Right ventricle myocardium superior (tissue), 1 donor: ENCODE measurements at places on chromosomes 2 and 18. TPM values are rescaled to one million over a fixed set of nuclear protein-coding genes. Genes with fewer than 3 reads are reported as not detected.

- peak; percentile 68 for DNase-seq
These were observed at the start of gene KCNG3 for GRCh38 chr2:42493468-42494354. Gene KCNG3, minus strand, starts transcription at chr2:42493982. Its CDS starts 481 bp downstream, at chr2:42493501.

GRCh38 chr2:203913947-203914346 is 22.6 kb upstream of the ICOS start:
- no peak for DNase-seq

DNA sequence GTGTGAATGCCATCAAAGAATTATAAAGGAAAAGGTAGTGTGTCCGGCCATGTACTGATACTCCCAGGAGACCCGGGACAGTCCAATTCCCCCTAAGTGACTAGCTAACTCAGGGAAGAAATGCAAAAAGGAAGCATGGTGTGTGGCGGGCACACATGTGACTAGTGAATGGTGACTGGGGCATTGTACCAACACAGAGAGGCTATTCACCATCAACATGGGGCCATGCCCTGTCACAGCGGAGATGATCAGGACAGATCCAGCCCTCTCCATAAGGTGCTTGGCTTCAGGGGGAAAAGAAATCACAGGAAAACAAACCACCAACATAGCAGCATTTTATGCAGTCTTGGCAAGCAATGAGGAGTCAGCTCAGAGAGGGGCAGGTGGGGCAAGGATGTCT is 34.3 kb downstream of the FAM168B start:
- DNase-seq: no peak

- DNase-seq: no peak
These were observed 93.3 kb downstream of the ACTR2 start for GRCh38 chr2:65320946-65321345.

DNA sequence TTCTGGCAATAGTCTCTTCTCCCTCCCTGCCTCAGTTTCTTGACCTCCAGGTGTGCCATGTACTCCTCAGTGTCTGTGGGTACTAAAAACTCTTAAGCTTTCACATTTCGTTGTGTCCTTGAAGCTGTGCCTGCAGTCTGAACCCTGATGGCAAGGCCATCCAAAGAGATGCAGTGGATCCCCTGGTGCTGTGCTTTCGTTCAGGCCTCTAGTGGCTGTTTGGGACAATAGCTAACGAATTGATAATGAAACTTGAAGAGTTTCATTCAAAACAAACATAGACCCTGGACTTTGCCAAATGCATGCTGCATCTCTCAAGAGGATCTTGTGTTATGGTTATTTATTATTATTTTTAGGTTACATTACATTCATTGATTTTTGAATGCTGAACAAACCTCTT is 523.1 kb upstream of the FSIP2 start:
- DNase-seq: no peak

GRCh38 chr2:71743995-71744675 is 290.8 kb downstream of the DYSF start:
- DNase-seq: no peak

DNA sequence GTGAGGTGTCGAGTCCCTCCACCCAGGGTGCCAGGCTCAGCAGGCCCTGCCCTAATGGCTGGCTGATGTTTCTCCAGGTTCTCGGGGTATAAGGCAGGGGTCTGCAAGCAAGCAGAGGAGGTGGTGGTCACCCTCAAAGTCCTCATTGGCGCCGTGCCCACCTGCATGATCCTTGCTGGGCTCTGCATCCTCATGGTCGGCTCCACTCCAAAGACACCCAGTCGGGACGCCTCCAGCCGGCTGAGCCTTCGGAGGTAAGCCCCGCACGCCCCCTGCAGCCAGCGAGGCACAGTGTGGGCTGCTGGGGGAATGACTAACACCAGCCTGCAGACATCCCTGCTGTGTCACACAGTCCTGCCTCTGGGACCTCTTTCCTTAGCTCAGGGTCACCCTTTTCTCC is 14.1 kb downstream of the MFSD2B start:
- no peak for DNase-seq

DNA sequence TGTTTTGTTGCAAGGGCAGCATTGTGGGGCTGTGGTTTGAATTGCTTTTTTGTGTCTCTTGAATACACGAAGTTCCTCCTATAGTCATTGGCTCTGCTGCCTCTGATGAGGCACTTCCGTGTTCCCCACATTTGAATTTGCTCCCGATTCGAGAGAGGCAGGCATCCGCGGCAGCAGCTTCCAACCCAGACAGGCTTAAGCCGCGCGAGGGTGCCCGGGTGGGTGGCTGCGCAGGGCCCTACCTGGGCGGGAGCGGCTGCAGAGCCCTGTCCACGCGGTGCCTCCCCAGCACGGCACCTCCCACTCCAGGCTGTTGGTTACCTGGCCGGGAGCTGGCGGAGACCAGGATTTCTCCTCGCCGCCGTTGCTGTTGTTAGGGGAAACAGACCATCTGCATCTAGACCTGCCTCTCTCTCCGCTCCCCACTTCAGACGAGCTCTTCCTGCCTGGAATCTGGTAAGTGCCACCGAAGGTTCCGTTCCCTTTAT is 151.3 kb downstream of the NEDD4L start:
- DNase-seq: no peak

- DNase-seq: no peak
These were observed 5.1 kb upstream of the PTPRM start for GRCh38 chr18:7561909-7562460.

DNA sequence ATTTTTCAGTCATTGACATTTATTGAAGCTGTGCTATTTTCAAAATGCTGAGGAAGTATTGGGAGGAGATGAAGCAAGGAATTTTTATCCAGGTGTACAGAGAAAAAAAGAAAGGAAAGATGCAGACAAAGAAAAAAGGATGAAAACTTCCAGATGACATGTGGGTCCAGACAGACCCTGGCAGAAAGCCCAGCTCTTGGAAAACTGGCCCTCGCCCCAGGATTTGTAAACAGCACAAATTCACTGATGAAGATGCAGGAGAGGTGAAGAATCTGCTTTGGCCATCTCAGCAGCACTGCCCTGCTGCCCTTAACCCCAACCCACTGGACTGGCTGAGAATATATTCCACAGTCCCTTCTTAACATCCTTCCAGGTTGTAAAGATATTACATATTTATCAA is 12.5 kb downstream of the TACR1 start:
- DNase-seq: peak; percentile 52

- no peak for DNase-seq
These were observed 443.2 kb downstream of the ARHGAP15 start for GRCh38 chr2:143572421-143572820.

DNA sequence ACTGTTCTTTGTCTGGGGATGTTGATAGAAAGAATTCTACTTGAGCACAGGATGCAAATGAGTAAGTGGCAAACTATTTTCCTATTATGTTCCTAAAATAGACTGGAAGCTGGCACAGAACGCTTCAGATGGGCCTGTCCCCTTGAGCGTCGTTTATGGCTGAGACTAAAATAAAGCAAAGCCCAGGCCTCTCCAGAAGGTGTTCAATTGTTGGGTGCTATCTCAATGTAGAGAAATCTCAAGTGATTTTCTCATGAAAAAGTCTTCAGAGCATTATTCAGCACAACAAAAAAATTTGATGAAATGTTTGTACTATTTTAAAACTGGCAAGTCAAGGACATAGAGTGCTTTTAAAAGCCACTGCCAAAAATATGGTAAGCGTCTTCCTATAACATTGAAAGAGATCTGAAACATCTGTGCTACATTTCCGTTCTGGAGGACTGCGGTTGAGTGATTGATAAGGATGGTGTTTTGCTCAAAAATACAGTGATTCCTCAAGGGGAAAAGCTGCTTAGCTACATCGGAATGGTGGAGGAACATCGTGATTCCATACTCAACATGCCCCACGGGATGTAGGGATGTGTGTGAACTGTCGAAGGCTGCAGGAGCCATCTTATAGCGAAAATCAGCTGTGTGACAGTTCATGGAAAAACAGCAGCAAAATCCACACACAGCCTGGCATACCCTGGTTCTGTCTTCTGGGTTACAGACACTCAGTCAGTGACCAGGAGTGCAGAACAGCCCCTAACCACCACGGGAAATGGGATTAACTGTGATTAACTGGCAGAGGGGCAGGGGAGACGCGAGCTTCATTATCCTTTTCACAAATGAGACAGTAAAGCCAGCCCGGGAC is 10.4 kb upstream of the LRRFIP1 start:
- no peak for DNase-seq

- DNase-seq: no peak
These were observed 109.4 kb downstream of the KCTD1 start for GRCh38 chr18:26438980-26439379.

DNA sequence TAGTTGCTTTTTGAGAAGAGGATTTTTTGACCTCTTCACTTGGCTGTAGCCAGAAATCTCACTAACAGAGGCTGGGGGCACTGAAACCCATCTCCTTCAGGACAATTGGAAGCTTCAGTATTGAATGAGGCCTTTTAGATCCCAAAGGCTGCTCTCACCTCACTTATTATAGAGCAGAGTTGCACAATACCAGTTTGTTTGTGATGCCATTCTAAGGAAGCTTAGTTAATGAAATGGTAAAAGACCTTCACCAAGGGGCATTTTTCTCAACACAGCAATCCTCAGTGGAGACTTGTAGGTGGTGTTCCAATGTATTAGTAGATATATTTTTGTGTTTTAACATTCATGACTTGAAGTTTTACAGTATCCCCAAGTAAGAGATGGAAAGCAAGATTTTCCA is 71.0 kb upstream of the RFX8 start:
- no peak for DNase-seq

- DNase-seq: no peak
These were observed 7.0 kb downstream of the ASTL start for GRCh38 chr2:96131152-96131812.

DNA sequence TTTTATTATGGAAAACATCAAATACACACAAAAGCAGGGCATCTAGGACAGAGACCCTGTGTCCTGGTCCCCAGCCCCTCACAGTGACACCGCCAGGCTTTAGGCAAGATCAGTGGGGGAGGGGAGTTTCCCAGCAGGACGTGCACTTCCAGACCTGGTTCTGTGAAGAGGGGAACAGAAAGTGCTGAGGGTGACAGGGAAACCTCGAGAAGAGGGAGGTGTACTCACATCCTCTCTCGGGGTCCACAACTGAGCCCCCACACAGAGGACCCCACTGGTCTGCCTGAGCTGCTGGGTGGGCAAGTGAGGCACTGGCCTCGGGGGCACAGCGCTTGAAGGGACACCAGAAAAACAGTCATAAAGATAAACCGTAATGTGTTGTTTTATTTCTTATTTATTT is 4.4 kb upstream of the GPR35 start:
- no peak for DNase-seq

DNA sequence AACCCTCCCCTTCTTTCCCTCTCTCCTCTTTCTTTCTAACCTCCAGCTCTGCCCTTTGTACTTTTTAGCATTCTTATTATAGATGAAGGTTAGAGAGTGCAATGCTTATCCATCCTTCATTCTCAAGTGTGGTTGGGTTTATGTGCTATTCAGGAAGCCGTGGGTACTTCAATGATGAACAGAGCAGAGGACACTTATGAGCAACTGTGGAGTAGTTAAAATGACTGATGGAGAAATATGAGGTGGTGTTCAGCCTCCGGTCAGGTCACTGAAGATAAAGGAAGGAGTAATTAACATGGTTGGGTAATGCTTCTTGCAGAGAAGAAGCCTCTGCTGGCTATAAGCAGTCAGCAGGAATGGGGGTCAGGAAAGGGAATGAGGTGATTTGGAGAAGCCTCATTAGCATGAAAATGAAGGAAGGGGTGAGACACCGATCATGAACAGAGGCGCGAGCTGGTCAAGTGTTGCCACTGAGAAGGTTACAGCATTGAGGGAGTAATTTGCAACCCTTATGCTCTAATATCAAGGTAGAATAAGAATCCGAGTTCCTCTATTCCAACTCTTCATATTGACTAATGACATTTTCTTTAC is 174.7 kb downstream of the LPIN1 start:
- DNase-seq: no peak

DNA sequence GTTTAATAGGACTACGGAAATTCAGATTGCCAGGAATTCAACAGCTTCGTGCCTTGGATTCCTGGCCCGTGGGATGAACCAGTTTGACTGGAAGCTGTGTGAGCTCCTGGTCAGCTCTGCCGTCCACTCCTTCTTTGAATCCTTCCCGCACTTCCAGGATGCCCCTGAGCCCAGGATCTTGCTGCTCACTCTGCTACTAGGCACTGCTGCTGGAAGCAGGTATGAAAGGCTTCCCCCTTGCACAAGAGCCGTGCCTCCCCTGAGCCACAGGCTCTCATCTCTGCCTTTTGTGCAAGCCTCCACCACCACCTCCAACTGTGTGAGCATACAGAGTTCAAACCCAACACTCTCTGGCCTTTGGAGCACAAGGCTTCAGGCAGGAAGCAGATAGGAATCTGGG is 34.9 kb downstream of the EN1 start:
- DNase-seq: no peak

DNA sequence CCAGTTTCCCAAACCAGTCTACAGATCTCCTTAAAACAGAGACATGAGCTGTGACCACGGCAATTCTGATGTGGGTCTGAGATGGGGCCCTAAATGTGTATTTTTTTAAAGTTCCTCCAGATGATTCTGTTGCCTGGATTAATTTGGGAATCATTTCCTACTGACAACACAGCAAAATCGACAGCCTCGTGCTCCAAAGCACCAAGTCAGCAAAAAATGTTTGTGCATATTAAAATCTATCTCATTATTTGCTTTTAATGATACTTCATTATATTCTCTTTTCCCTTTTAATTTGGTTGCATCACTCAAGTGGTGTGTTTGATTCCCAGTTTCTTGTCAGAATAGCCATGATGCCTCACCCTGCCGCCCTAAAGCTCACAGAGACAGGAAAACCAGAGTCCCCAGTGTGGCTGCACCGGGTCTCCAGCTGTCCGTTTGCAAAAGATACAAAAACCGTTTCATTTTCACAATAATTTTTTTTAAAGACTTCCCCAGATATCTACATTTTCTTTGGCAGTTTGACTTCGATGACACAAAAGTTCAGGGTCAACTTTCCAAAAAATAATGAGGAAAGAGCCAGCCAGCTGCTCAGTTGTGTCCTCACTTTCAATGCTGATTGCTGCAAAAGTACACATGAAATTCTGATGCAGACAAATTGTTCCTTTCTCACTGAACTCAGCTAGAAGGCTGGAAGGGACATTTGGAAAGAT is 443.2 kb upstream of the ID2 start:
- DNase-seq: peak; percentile 70

- DNase-seq: no peak
These were observed 121.0 kb downstream of the ANKRD44 start for GRCh38 chr2:197189426-197190099.

GRCh38 chr2:32358111-32358482 is 1.3 kb downstream of the BIRC6 start:
- no peak for DNase-seq

GRCh38 chr2:125959047-125959446 is 696.9 kb upstream of the GYPC start:
- DNase-seq: no peak

- DNase-seq: no peak
These were observed 8.6 kb downstream of the ANKRD62 start for GRCh38 chr18:12102136-12102842.

Gene CROCC2
- total RNA-seq: not detected

Gene RAB27B
- total RNA-seq: 0.30 TPM

Gene ARHGEF33
- total RNA-seq: 0.32 TPM

Gene COPS8
- 85.8 TPM for total RNA-seq

Gene FOSL2
- 45.7 TPM for total RNA-seq

Gene TRIM54
- total RNA-seq: 301 TPM

Gene GRHL1
- total RNA-seq: 1.0 TPM

Gene ATAD2B
- 6.1 TPM for total RNA-seq

Gene GCKR
- not detected for total RNA-seq

Gene FAHD2B
- 31.8 TPM for total RNA-seq

Gene EVA1A
- 0.97 TPM for total RNA-seq
